Memory B cell (primary cell): ENCODE measurements at places on chromosomes 6 and 20.

DNA sequence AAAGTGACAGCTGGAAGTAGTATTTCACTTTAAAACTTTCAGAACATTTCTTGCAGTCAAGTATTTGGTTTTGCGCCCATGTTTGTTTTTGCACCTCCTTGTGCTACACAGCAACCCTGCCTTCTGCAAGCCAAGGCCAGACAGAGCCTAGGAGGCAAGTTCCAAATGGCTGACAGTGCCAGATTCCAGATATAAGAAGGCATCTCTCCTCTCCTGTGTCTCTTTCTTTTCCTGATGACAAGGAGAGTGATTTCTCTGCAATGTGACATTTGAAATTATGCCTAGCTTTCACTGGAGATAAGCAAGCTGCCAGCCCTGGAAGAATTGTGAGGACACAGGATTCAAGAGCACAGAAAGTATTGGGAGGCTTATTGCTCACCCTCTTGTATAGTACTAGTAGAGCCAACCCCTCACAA, 149.1 kb upstream of the TENT5A start:
- DNase-seq, result no peak

- DNase-seq, result no peak
These were observed 71.5 kb downstream of the HFE start for GRCh38 chr6:26158581-26159356.

GRCh38 chr20:58677079-58677604, 15.5 kb upstream of the NPEPL1 start:
- no peak for DNase-seq

DNA sequence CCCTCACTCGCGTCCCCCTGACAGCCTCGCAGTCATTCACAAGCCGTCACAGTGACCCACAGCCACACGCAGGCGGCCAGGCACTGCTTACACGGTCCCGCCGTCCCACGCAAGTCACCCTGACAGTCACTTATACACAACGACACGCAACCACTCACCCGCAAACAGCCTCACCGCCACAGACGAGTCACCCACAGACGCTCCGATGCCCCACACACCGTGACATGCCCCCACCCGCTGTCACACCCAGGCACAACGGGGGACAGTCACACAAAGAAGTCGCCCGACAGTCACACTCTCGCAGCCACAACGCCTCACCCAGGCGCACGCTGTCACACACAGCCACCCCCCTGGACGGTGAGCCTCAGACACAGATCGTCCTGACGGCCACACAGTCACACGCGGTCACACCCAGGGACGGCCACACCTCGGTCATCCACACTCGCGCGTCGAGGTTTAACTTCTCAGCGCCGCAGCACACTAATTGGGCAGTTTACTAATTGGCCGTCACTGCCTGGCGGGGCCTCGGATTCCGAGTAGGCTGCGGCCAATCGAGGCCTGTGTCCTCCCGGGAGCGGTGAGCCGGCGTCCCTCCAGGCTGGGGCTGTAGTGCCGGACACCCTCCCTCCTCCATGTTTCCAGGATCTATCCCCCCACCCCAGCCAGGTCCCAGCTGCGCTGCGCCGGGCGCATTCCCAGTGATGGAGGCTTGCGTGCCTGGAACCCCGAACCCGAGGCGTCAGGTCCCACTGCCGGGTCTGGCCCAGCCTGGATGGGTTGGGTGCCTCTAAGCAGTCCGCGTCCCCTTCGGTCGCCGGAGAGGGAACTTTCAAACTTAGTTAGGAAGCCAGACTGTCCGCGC, 790 bp downstream of the TOX2 start:
- DNase-seq, result no peak

GRCh38 chr6:2862712-2863181, 21.1 kb upstream of the SERPINB1 start:
- peak; percentile 63 for DNase-seq

- DNase-seq, result no peak
These were observed 171.1 kb downstream of the PREX1 start for GRCh38 chr20:48656661-48657211.

GRCh38 chr20:62702895-62703852, 5.5 kb upstream of the NTSR1 start:
- DNase-seq, result no peak

- DNase-seq, result no peak
These were observed 7.1 kb upstream of the PHACTR3 start for GRCh38 chr20:59597240-59597639.

DNA sequence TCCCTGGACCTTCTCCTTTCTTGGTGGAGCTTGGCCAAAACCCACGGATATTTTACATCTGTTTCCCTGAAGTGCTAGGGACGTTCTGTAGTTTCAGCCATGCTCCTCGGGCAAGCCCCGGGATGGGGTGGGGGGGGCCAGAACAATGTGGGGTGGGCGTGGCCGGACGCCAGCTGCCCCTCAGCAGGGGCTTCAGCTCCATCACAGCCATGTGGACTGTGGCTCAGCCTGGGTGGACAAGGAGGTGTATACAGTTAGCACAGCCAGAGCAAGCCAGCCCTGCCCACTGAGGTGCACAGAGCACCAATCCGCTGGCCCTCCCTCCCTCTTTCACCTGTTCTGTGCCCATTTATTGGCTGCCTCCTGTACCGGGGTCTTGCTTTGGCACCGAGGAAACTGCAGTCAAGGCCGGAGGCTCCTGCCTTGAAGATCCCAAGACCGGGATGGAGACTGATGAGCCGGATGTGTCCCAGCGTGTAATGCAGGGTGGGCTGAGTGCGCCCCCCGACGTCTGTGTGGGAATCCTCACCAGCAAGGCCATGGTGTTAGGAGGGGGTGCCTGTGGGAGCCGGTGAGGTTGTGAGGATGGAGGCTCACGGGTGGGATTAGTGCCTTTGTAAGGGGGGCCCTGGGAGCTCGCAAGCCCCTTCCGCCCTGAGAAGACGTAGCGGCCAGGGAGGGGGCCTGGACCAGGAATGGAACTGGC, 28.0 kb downstream of the FRMD1 start:
- no peak for DNase-seq

GRCh38 chr6:156977527-156978291, 200.5 kb downstream of the ARID1B start:
- no peak for DNase-seq

- DNase-seq, result no peak
These were observed 93.5 kb downstream of the TMEM170B start for GRCh38 chr6:11631008-11631407.

- no peak for DNase-seq
These were observed 41.0 kb upstream of the RAB23 start for GRCh38 chr6:57262901-57263694.

DNA sequence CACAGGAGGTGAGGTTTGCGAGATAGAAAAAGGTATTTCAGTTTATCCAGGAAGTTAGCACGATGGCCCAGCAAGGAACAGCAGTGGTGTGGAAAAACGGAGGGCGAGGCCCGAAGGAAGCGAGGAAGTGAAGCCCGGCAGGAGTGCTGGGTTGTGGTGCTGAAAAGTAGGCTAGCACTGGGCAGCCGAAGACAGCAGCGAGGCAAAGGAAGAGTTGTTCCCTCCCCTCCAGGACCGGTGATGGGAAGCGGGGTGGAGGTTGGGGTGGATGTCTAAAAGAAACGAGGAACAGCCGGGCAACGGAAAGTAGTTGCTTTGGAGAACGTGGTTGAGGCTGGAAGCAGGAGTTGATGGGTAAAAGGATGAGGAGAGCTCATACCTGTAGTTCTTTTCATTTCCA, 1.4 kb downstream of the METTL24 start:
- DNase-seq, result no peak

- DNase-seq, result no peak
These were observed 257.1 kb downstream of the BCKDHB start for GRCh38 chr6:80363501-80364122.

DNA sequence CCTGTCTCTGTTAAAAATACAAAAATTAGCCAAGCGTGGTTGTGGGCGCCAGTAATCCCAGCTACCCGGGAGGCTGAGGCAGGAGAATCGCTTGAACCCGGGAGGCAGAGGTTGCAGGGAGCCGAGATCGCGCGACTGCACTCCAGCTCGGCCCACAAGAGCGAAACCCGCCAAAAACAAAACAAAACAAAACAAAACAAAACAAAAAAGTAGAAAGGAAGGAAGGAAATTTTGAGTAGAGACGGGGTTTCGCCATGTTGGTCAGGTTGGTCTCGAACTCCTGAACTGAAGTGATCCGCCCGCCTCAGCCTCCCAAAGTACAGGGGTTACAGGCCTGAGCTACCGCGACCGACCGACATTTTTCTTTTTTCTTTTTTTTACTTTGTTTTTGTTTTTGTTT, 30.6 kb upstream of the PRSS16 start:
- no peak for DNase-seq

GRCh38 chr6:78611886-78612480, 255.4 kb upstream of the IRAK1BP1 start:
- DNase-seq, result no peak

- DNase-seq, result no peak
These were observed 119.4 kb downstream of the NCOA3 start for GRCh38 chr20:47620808-47621805.
